ENCODE measurements at places on chromosomes 1 and 21. TPM values are rescaled to one million over a fixed set of nuclear protein-coding genes. Genes with fewer than 3 reads are reported as not detected.

FAM131C gene
- total RNA-seq = 1.9 TPM

SIM2 gene
- total RNA-seq = not detected

SLC44A5 gene
- 219 TPM for total RNA-seq

SH2D1B gene
- total RNA-seq = not detected

SPRR1B gene
- not detected for total RNA-seq

CDC73 gene
- total RNA-seq = 58.5 TPM

CR1L gene
- not detected for total RNA-seq

LINGO4 gene
- total RNA-seq = not detected

DNM3 gene
- total RNA-seq = 133 TPM

LCE2B gene
- not detected for total RNA-seq

BSND gene
- total RNA-seq = not detected

BTF3L4 gene
- total RNA-seq = 129 TPM

UTS2 gene
- total RNA-seq = not detected

KRTAP19-3 gene
- total RNA-seq = not detected

ICOSLG gene
- total RNA-seq = 0.31 TPM

HRNR gene
- not detected for total RNA-seq

DNAJC11 gene
- total RNA-seq = 55.1 TPM

ZNF436 gene
- 74.2 TPM for total RNA-seq

GPR52 gene
- 13.8 TPM for total RNA-seq

OXCT2 gene
- 0.31 TPM for total RNA-seq

MX2 gene
- total RNA-seq = 0.31 TPM

PRAMEF17 gene
- not detected for total RNA-seq

AIM2 gene
- total RNA-seq = 19.7 TPM

RASAL2 gene
- 67.3 TPM for total RNA-seq

SLC35F3 gene
- total RNA-seq = 1.9 TPM

TMEM269 gene
- total RNA-seq = 0.94 TPM

NLRP3 gene
- 0.63 TPM for total RNA-seq

DRAM2 gene
- total RNA-seq = 51.6 TPM

C1orf210 gene
- total RNA-seq = not detected

CACNA1S gene
- total RNA-seq = not detected

FOXD3 gene
- not detected for total RNA-seq

DSCAM gene
- 31.9 TPM for total RNA-seq
